ENCODE measurements at places on chromosomes 7 and 10.

GRCh38 chr7:151113344-151114150, 27.3 kb downstream of the AGAP3 start:
- H3K27ac ChIP-seq = peak overlapping the region; percentile 45
- H3K4me3 ChIP-seq = peak overlapping the region; percentile 16
- H3K36me3 ChIP-seq = no peaks in the 10 kb centered on the region
- H3K27me3 ChIP-seq = peaks cover 8% of the 10 kb centered on the region
- peaks cover 5% of the 10 kb centered on the region for H3K4me1 ChIP-seq

GRCh38 chr10:13681095-13681494, 94.3 kb downstream of the PRPF18 start:
- no peaks in the 10 kb centered on the region for H3K4me1 ChIP-seq
- peaks cover 11% of the 10 kb centered on the region for H3K27me3 ChIP-seq
- H3K36me3 ChIP-seq = no peaks in the 10 kb centered on the region
- H3K27ac ChIP-seq = no peak overlapping the region
- no peak for DNase-seq
- H3K4me3 ChIP-seq = no peak overlapping the region

DNA sequence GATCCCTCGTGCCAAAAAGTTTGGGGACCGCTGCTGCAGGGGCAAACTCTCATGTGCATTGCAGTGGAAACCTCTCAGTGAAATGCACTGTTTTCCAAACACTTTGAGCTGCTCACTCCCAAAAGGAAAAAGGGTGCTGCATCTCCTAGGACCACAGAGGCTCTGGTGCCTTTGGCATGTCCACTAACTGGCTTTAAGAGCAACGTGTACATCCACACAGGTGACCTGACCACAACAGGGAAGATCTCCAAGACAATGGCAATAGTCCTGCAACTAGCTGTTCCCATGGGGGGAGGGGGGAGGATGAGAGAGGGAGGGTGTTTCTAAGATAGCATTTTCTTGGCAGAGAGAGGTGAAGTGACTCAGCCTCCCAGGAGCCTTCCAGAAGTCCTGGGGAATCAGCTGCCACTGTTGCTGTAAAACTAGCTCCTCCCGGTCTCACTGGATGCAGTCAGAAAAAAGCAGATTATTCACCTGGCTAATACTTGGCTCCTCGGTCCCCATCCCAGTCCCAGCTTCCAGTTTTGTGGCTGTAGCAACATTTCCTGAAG, 181.7 kb downstream of the HECW1 start:
- H3K36me3 ChIP-seq = no peaks in the 10 kb centered on the region
- no peak for DNase-seq
- H3K4me1 ChIP-seq = no peaks in the 10 kb centered on the region
- peaks cover 2% of the 10 kb centered on the region for H3K27me3 ChIP-seq
- H3K4me3 ChIP-seq = no peak overlapping the region

DNA sequence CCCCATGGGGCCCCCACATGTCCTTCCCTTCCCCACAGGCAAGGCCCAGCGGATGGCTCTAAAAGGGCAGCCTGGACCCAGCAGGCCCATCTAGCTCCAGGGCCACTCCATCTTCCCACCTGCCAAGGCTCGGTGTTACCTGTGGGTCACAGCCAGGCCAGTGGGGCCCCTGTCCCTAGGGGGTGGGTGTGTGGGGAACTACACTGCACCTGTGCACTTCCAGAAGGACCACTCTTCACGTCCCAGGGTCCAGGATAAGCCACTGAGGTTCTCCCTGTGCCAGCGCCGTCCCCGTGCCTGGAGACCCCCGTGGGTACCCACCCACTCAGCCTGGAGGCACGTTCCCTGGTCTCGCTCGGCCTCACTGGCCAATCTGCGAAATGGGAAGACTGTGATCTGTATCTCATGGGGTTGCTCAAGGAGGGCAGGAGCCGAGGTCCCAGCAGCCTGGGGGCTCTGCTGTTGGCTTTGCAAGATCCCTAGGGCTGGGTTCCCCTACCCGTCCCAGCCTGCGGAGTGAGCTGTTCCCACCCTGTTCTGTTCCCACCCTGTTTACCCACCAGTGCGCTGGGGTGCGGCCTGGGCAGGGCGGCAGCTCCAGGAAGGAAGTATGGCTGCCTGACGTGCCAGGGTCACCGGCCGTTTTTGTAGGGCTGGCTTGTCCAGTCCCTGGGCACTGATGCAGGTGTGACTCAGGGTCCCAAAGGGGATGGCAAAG, 4.6 kb downstream of the PWWP2B start:
- no peaks in the 10 kb centered on the region for H3K36me3 ChIP-seq
- H3K4me3 ChIP-seq = no peak overlapping the region
- no peak overlapping the region for H3K27ac ChIP-seq
- no peak for DNase-seq
- no peaks in the 10 kb centered on the region for H3K27me3 ChIP-seq
- peaks cover 5% of the 10 kb centered on the region for H3K4me1 ChIP-seq

GRCh38 chr10:102721954-102722353, 7.5 kb downstream of the SFXN2 start:
- H3K36me3 ChIP-seq = peaks cover 23% of the 10 kb centered on the region
- H3K4me3 ChIP-seq = no peak overlapping the region

DNA sequence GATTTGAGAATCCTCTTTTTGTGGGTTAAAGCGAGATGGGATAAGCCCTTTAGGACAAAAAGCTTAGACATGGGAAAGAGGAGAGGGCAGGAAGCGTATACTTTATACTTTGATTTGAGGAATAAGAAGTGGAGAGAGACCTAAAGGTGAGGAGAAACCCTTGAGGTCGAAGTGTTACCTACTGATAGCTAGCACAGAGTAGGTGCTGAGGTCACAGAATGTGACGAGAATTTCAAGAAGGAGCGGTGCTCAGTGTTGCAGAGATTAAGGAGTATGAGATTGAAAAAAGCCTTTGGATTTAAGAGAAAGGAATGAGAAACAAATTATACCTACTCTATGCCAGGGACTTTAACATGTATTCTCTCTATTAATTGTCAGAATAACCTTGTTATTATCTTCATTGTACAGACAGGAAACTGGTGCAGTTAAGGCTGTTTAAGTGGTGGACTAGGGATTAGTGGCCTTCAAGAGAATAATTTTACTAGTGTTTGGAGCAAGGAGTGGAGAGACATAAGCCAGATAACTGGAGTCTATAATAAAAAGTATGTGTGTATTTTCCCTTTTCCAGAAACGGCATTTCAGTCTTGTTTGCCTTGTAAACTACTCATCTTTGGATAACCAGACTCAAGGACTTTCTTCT, 8.8 kb downstream of the CAPZA2 start:
- H3K27ac ChIP-seq = no peak overlapping the region
- H3K27me3 ChIP-seq = no peaks in the 10 kb centered on the region
- H3K36me3 ChIP-seq = peaks cover 21% of the 10 kb centered on the region
- H3K4me3 ChIP-seq = no peak overlapping the region

DNA sequence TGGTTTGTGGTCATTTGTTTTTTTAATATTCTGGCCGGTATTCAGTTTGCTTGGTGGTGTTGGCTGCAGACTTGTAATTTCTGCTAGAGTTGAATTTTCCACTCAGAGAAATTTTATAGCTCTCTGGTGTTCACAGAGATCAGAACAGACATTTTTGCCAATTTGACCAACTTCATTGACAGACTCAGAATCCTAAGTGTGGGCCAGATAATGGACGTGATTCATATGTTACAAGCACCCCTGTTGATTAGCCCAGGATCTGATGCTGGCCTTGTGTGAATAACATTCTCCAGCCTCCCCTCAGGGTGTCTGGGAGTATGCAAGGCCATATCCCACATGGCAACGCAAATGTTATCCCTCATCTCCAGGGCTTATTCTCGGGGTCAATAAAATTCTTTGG, 283.8 kb downstream of the C7orf25 start:
- no peak for DNase-seq
- H3K27ac ChIP-seq = no peak overlapping the region
- no peaks in the 10 kb centered on the region for H3K27me3 ChIP-seq
- no peaks in the 10 kb centered on the region for H3K4me1 ChIP-seq

- H3K36me3 ChIP-seq = no peaks in the 10 kb centered on the region
- DNase-seq = no peak
- no peaks in the 10 kb centered on the region for H3K27me3 ChIP-seq
- no peak overlapping the region for H3K4me3 ChIP-seq
- no peak overlapping the region for H3K27ac ChIP-seq
These were observed 700.3 kb downstream of the TNS3 start for GRCh38 chr7:46881507-46882127.

GRCh38 chr7:155911471-155912105, 99.3 kb upstream of the SHH start:
- H3K27me3 ChIP-seq = no peaks in the 10 kb centered on the region
- H3K4me3 ChIP-seq = no peak overlapping the region
- no peak for DNase-seq
- no peak overlapping the region for H3K27ac ChIP-seq
- no peaks in the 10 kb centered on the region for H3K36me3 ChIP-seq
- no peaks in the 10 kb centered on the region for H3K4me1 ChIP-seq

GRCh38 chr10:98134431-98135221, at the start of gene R3HCC1L:
Gene R3HCC1L, plus strand, starts transcription at chr10:98134657. Its CDS starts 73,458 bp downstream, at chr10:98208115.
- peaks cover 13% of the 10 kb centered on the region for H3K36me3 ChIP-seq
- DNase-seq = peak; percentile 97
- peaks cover 34% of the 10 kb centered on the region for H3K4me1 ChIP-seq
- peak within 1 kb of the TSS; percentile 88 for H3K4me3 ChIP-seq
- peak within 1 kb of the TSS; percentile 96 for H3K27ac ChIP-seq
- peaks cover 4% of the 10 kb centered on the region for H3K27me3 ChIP-seq

DNA sequence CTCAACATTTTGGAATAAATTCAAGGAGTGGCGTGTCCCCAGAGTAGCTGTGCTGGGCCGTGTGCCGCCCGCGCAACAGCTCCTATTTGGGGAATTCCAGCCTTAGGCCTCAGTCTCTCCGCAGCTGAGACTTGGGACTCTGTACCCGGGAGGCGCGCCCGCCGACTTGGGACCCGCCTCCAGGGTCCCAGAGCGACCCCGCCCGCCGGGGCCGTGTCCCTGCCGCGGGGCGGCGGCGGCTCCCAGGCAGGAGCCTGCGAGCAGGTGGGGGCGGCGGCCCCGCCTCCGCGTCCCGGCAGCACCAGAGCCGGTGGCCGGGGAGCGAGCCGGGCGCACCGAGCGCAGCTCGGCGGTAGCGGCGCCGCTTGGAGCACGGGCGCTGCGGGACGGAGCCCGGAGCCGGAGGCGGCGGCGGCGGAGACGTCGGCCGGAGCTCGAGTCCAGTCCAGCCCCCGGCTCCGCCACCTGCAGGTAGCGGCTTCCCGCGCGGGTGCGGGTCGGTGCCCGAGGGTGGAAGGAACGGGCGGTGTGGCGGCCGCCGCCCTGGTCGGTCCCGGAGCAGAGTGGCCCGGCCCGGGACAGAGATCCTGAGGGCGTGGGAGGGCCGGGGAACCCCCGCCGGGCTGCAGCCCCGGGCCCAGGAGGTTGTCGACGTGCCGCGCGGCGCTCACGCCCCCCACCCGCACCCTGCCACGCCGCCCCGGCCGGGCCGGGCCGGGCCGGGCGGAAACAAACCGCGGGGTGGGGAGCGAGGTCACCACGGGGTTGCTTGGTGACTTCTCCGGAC, at the start of gene WIPF3:
WIPF3 (plus strand) TSS at position 301 of the 787 bp plus-strand sequence. CDS start 28,217 bp downstream, outside the sequence.
- peaks cover 4% of the 10 kb centered on the region for H3K4me1 ChIP-seq
- peak within 1 kb of the TSS; percentile 16 for H3K4me3 ChIP-seq
- no peaks in the 10 kb centered on the region for H3K36me3 ChIP-seq
- H3K27me3 ChIP-seq = peaks cover 65% of the 10 kb centered on the region

- H3K27me3 ChIP-seq = peaks cover 9% of the 10 kb centered on the region
- H3K36me3 ChIP-seq = no peaks in the 10 kb centered on the region
- DNase-seq = no peak
- no peak overlapping the region for H3K4me3 ChIP-seq
- H3K27ac ChIP-seq = no peak overlapping the region
These were observed 2.6 kb upstream of the GRIFIN start for GRCh38 chr7:2478800-2479199.

GRCh38 chr10:70809011-70809611, 6.6 kb upstream of the SGPL1 start:
- H3K36me3 ChIP-seq = no peaks in the 10 kb centered on the region
- no peak for DNase-seq
- no peak overlapping the region for H3K27ac ChIP-seq
- peaks cover 3% of the 10 kb centered on the region for H3K4me1 ChIP-seq

DNA sequence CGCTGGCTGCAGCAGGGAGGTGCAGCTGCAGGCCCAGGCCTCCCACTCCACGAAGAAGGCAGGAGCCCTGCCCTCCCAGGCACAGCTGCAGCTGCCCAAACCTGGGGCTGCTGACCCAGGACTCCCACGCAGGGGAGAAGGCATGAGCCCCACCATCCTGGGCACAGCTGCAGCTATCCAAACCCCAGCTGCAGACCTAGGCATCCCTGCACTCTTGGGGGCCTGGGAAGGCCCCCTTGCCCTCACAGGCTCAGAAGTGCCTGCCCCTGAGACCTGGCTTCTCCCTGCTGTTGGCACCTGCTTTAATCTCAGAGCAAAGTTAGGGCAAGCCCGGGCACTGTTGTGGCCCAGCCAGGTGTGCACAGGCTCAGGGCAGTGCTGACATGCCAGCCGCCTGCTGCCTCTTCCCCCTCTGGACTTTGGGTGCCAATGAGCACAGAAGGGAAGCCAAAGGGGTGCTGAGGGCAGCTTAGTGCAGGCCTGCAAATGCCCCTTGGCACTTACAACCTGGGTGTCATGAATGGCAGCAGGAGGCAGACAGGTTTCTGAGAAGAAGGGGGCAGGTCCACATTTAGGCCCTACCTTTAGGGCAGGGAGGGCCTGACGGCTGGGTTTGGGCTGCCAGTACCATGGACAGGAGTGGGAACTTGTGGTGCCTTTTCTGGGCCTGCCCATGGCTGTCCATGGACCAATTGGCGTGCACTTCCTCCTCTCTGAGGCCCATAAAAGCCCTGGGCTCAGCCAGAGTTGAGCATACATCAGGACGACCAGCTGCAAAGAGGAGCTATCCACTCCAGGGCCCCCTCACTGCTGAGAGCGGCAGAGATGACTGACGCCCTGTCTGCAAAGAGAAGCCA, 31.1 kb downstream of the CRTAC1 start:
- no peak for DNase-seq
- no peaks in the 10 kb centered on the region for H3K36me3 ChIP-seq
- H3K4me3 ChIP-seq = no peak overlapping the region
- no peak overlapping the region for H3K27ac ChIP-seq
- H3K27me3 ChIP-seq = peaks cover 3% of the 10 kb centered on the region
- H3K4me1 ChIP-seq = no peaks in the 10 kb centered on the region

- no peak overlapping the region for H3K27ac ChIP-seq
- peaks cover 8% of the 10 kb centered on the region for H3K4me1 ChIP-seq
- peaks cover 93% of the 10 kb centered on the region for H3K27me3 ChIP-seq
- H3K36me3 ChIP-seq = no peaks in the 10 kb centered on the region
These were observed 44.7 kb upstream of the MXI1 start for GRCh38 chr10:110162741-110163145.

DNA sequence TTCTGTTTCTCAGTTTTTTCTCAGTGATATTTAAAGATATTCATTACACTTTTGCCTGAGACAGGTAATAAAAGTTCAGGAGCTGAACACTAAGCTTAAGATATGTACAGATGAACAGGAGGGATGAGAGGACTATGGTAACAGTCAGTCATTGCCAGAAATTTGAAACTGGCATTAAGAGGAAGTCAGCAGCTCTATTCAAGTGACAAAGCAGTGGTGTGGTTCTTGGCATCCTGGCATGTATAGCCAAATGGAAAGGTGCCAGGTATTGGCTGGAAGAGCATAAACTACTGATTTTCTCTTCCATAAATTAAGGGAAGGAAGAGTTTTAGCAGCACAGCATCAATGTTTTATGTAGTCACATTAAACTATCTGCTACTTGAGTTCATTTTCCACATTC, 22.7 kb downstream of the HOXA1 start:
- H3K36me3 ChIP-seq = no peaks in the 10 kb centered on the region
- DNase-seq = no peak
- peaks cover 12% of the 10 kb centered on the region for H3K27me3 ChIP-seq
- H3K27ac ChIP-seq = no peak overlapping the region
- peaks cover 1% of the 10 kb centered on the region for H3K4me1 ChIP-seq
- no peak overlapping the region for H3K4me3 ChIP-seq

Measured in activated naive CD8-positive, alpha-beta T cell treated with anti-CD3 and anti-CD28 coated beads, Interleukin-2, amount 10 ng/mL, durations not matched to agents 7 days and 5 days (primary cell).